Activated naive CD4-positive, alpha-beta T cell (primary cell): ENCODE measurements at places on chromosomes 11 and 22.
A peak's percentile ranks its signal among the peaks of the same experiment; 100 is the strongest.

DNA sequence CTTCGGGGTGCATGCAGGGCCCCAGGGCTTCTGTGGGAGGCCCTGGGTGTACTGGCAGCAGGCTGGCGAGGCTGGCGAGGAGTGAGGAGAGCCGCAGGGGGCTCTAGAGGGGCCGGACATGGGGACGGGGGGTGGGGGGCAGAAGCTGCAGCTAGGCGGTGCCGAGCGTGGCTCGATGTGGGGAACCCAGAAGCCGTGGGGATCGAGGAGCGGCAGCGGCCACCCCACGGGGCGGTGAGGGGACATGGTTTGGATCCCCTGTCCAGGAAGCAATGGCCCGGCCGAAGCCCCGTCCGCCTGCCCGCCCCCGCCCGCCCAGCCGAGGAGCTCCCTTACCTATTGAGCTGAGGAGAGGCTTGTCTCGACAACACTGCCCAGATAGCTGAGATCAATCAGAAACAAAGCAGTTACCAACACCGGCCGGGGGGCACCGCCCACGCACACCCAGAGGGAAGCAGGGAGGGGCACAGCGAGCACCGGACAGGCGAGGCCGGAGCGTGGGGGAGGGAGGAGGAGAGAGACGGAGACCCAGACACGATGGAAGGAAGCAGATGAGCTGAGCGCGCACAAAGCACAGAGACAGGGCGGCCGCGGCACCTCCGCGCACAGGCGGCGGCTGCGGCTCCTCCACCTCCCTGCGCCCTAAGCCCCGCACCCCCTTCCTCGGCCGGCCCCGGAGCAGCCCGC is 38.7 kb downstream of the IGSF9B start:
- no peak for DNase-seq

GRCh38 chr11:87861030-87861429 is 314.2 kb downstream of the RAB38 start:
- DNase-seq = no peak

- DNase-seq = no peak
Measured at GRCh38 chr11:79274636-79275331, 166.0 kb downstream of the TENM4 start.

- peak; percentile 67 for DNase-seq
Measured at GRCh38 chr22:38114484-38115398, 4.3 kb upstream of the BAIAP2L2 start.

DNA sequence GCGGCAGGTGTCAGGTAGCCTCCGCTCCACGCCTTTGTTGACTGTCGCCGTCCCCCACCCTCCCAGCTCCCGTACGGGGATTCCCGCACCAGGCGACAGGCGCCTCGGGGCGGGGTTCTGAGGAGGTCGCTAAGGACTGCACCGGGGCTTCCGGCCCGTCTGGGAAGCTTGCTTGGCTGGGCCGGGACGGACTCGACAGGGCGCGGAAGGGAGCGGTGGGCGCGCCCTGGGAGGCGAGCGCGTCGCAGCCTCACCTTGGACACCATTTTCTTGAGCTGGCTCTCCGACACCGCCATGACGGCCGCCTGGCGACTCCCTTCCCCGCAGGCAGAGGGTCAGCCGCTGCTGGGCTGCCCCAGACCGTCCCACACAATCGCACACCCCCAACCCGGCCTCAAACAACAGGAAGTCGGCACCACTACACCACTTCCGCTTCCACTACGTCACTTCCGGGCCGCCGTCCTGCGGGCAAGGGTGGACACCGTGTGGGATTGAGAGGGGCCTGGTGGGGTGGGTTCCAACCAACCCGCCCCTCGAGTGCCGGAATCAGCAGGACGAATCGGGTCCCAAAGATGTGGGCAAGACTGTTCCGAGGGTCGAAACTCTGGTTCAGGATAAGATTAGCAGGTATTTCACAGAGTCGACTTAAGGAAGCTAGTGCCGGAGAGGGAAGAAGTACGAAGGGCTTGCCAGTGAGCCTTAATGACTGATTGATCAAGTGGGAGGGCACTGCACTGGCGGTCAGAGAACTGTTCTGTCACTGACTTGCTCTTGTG is at the start of gene TSG101:
Gene TSG101 (minus strand): TSS at position 422 of the 776 bp plus-strand sequence. CDS start 126 bp downstream, at position 296.
- DNase-seq = peak; percentile 85

- no peak for DNase-seq
Measured at GRCh38 chr11:4714300-4714699, 9.7 kb downstream of the MMP26 start.

DNA sequence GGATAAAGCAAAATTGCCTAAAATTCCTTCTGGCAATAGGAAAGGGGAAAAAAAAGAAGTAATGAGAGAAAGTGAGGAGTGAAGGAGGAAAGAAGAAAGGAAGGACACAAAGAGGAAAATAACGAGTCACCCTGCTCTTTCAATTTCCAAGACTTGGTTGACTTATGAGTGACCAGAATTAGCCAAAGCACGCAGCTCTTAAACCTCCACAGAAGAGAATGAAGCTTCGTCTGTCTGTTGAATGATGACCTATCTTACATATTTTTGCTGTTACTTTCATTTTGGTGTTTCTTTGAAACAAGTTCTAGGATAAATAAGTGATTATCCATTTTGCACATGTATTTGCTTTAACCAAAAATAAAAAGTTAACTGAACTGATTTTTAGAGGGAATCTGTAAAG is 728 bp downstream of the MMP27 start:
- no peak for DNase-seq
